ENCODE measurements at places on chromosomes 6 and 20.

- no peak for DNase-seq
Measured at GRCh38 chr6:141443032-141443431, 689.7 kb upstream of the GJE1 start.

DNA sequence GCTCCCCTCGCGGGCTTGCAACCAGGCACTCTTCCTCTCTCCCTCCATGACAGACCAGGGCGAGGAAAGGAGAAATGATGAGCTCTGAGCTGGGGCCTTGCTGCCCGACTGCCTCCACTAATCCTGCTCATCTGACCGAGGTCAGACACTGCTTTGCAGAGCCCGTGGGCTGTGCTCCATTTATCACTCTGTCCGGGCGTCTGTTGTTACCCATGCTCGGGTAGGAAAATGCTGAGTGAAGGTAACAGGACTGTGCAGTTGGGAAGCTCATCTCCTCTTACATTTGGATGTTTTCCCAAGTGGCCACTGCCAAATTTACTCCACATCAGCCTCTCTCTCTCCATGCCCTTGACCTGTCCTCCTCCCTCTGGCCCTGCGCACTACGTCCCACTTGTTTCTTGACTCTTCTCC lies 14.6 kb downstream of the RPS6KA2 start:
- DNase-seq = no peak

- DNase-seq = no peak
Measured at GRCh38 chr20:36128463-36129159, 25.9 kb upstream of the EPB41L1 start.

DNA sequence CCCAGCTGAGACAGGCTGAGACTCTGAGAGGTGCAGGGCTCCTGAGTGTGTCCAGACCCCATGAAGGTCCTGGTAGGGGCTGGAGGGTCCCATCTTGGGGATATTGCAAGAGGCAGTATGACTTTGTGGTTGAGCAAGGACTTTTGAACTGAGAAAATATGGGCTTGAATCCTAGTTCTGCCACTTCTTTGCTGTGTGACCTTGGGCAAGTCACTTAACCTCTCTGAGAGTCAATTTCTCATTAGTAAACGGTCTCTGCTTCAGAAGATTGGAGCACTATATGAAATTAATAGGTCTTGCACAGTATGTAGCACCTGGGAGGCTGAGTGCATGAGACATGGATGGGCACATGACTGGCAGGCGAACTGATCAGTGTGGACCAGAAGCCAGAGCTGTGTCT lies 42.7 kb downstream of the TFEB start:
- DNase-seq = no peak

DNA sequence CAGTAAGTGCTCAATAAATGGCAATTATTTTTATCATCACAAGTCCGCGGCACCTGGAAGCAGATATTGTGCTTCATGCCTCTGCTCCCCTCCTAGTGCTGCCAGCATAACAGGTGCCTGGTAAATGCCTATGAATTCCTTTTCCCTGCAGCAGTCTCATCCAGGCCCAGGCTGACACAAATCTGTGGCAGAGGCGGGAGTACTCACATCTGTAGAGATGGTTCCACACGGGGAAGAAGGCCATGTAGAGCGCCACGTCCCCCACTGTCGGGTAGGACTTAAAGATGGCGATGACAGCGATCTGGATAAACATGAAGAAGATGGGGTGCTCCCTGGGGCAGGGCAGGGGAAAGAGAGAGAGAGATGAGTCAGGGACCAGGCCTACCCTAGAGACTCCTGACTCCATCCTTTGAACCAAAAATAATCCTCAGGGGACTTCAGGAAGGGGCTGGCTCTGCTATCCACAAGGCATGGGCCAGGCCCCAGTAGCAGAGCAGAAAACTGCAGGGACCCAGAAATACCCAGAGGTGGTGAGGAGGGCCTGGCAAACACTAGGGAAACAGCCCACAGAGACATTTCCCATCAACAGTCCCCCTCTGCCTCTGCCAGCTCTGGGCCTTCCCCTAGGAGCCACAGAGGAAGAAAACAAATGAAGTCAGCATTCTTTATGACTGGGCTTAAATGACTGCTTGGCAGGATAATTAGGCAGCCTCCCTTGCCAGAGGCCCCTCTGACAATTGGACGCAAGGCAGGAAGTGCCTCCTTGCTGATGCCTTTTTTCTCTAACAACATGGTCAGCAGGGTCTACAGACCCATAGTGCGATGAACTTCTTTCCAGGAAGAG lies 23.0 kb downstream of the MAP1LC3A start:
- no peak for DNase-seq

DNA sequence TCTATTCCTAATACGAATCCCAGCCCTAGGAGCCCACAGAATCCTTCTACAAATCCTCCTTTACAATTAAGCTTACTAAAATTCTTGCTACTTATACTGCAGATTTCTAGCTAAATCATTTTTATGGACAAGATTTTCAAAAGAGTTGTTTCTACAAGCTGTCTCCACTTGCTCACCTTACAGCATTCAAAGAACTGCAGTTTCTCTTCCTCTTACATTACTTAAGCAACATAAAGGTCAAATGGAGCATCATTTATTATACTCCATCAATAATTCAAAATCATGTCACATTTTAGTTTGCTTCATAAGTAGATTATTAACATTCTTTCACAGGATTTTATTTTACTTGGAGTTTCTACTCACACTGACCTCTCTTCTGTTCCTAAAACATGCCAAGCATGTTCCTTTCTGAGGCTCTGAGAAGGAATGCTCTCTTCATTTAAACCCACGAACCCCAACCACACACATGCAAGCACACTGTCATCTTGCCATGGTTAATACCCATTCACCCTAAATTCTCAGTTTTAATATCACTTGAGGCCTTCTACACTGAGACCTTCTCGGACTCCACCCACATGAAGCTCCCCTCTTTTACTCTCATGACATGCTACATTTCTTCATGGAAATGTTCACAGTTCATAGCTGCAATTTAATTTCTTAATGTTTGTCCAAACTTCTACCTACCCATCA lies 388.2 kb downstream of the TBC1D32 start:
- DNase-seq = no peak

DNA sequence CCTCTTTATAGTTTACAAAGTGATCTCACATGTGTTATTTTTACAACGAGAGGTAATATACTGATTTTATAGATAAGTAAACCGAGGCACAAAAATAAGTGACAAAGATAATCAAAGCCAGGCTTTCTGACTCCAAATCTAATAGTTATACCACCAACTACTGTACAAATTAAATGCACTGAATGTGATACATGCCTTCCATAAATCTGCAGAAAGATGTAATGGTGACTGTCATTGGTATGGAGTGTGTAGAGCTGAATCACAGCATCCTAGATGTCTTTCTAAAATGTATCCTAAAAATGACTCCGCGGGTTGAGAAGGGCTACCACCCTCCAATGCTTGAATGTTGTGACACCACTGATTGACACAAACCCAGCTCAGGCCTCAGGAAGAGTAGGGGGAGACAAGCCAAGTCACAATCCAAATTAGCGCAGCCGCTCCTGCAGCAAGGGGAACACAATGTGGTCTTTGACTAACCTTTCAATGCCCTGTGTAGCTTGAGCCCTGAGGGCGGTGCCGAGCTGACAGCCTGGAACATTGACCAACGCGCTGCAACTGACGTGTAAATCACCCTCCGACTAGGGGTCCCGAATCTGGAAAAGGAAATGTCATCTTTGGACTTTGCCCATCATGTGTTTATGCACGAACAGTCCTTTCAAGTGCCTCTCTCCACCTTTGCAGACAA lies 136.8 kb downstream of the OLIG3 start:
- no peak for DNase-seq

DNA sequence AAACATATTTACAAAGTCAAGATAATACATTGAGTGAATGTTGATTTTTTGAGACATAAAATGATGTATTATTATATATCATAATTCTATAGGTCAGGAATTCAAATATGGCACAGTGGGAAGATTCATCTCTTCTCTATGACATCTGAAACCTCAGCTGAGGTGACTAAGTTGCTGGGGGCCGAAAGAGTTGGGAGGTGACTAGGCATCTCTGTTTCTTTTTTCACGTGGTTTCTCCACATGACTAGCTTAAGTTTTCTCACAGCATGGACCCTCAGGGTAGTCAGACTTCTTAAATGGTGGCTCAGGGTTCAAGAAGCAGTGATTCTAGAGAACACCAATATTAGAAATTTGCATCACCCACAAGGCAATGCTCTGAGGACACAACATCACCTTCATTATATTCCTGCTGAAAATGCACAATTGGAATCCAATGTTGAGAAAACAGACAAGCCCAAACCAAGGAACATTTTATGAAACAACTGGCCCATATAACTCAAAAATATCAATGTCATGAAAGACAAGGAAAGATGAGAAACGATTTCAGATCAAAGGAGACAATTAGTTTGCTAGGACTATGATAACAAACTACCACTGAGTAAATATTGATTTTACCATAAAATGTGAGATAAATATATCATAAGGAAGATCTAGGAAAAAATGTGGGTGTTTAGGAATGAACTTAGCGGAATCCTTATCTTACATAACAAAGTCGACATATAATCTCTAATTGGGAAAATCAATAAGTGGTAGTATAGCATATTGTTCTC lies 273.3 kb upstream of the IRAK1BP1 start:
- DNase-seq = no peak

DNA sequence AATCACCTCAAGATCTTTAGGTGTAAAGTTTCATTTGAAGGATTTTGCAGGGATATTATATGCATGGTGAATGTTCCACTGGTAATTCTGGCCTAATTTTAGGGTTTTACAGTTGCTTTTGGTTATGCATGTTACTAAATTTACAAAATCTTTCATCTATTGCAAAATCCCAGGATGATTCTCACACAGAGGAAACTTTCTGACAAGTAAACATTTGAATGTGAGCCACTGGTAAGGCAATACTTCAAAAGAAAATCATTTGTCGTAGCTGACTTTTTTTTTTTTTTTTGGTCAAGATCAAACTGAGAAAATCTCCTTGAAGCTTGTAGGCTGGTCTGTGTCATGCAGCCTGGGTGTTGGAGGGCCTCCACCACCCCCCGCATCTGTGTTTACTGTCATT lies 141.9 kb upstream of the EXOC2 start:
- DNase-seq = no peak

GRCh38 chr6:48024956-48025355 lies 86.0 kb downstream of the PTCHD4 start:
- DNase-seq = no peak

GRCh38 chr6:150256618-150257272 lies 112.1 kb upstream of the IYD start:
- DNase-seq = no peak

- DNase-seq = no peak
Measured at GRCh38 chr6:167479901-167480648, 155.2 kb downstream of the TTLL2 start.

DNA sequence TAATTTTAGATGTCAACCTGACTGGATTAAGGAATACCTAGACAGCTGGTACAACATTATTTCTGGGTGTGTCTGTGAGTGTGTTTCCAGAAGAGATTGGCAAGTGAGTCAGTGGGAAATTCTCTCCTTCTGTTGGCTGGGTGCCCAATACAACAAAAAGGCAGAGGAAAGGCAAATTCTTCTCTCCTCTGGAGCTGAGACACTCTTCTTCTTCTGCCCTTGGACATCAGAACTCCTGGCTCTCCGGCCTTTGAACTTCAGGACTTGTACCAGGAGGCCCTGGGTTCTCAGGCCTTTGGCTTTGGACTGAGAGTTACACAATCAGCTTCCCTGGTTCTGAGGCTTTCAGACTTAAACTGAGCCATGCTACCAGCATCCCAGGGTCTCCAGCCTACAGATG lies 7.8 kb upstream of the BTN3A1 start:
- DNase-seq = peak; percentile 30

DNA sequence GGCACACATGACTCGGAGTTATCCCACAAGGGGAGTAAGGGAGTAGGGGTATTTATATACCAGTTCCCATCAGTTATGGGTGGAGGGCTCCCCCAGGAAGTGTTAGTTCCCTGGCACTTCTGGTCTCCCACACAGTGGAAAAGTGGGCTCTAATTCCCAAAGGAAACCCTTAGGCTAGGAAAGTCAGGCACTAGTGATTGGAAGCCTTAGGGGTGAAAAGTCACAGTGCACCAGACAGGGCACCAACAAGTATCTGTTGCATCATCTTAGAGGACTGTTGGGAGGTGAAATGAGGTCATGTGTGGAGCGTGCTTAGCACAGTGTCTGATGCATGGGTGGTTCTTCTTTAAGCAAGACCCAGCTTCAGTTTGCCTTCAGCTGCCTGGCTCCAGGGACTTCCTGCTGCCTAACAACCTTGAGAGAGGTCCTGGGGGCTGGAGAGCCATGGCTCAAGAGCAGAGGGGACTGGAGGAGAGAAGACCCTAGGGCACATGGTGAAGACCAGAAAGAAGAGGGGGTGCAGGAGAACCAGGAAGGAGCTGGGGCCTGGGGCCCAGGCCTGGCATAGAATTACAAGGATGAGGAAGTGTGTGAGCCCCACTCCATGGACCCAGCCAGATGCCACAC lies 7.5 kb upstream of the FOXP4 start:
- no peak for DNase-seq

- no peak for DNase-seq
Measured at GRCh38 chr6:127367023-127367375, 23.6 kb upstream of the ECHDC1 start.

DNA sequence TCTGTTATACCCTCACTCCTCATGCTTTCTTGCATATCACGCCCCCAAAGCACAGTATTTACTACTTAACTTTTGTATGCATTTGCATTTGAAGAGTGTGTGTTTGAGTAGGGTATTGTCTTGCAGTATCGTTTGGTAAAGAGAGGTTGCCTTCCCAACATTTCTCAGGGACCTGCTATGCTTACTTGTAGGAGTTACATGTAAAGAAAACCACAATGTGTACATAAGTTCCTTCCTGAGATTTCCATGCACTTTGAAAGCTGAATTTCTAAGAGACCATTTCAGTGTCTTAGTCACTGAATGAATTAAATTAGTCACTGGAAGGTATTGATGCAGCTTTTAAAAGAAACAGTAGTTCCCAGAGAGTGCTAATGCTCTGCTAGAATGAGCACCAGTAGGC lies 159.3 kb upstream of the LAMA2 start:
- DNase-seq = no peak

DNA sequence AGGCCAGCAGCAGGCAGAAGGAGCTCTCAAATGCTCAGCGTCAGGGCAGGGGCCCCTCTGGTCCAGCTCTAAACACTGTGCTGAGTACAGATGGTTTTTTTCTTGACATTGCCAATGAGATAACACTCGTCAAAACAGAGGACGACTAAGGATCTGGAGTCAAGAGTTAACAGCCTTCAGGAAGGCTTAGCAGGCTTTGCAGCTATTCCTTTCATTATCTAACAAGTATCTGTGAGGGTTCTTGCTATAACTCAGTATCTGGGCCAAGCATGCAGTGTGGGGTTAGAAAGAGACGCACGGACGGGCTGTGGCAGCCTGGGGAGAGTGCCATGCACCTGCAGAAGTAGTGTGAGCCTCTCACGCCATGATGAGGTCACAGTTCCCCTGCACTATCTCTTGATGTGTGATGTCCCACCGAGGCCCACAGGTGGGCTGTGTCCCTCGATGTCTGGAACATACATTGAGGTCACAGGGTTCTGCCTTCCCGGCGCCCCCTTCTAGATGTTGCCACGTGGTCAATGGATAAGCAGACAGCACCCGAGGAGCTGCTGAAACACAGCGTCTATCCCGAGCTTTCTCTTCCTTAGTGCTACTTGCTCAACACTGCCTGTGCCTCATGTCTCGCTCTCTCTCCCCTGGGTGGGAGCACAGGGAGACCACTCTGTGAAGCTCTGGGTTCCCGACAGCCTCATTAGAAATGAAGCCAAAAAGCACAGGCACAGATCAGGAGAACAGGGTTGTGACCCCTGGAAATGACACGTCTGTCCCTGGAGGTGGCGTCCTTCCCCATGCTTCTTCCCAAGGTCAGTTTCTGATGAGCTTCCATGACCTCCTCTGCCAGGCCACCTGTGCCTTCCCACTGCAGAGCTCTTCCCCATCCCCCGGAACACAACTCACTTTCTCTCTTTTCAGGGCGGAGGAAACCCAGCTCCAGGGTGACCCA lies 85.5 kb upstream of the RPS6KA2 start:
- no peak for DNase-seq
